NCI-H345 (cell line): ENCODE measurements at places on chromosomes 16 and 17.

- no peak for DNase-seq
Measured at GRCh38 chr16:81483970-81484595, 39.5 kb downstream of the CMIP start.

DNA sequence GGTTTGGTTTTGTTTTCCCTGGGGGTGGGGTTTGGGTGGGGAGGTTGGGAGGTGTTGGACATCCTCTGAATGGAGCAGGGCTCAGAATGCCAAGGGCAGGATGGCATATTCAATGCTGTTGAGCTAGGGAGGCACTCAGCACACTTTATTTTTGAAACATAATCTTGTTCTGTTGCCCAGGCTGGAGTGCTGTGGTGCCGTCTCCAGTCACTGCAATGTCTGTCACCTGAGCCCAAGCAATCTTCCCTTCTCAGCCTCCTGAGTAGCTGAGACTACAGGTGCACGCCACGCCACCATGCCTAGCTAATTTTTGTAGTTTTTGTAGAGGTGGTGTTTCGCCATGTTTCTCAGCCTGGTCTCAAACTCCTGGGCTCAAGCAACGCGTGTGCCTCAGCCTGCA, 186.1 kb downstream of the RPTOR start:
- DNase-seq = no peak

- DNase-seq = no peak
Measured at GRCh38 chr17:49746791-49747490, 17.0 kb downstream of the FAM117A start.

DNA sequence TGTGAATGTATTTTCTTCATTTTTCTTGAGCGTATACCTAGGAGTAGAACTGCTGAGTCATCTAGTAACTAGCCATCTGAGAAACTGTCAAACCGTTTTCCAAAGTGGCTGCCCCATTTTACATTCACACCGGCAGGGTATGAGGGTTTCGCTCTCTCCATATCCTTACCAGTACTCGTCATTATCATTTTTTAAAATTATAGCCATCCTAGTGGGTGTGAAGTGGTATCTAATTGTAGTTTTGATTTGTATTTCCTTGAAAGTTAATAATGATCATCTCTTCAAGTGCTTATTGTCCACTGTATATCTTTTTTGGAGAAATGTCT, 6.0 kb downstream of the RNF157 start:
- no peak for DNase-seq

GRCh38 chr17:74690409-74690825, 22.3 kb downstream of the CD300LF start:
- DNase-seq = no peak

- DNase-seq = no peak
Measured at GRCh38 chr17:18339933-18340332, 23.4 kb downstream of the SHMT1 start.

- DNase-seq = no peak
Measured at GRCh38 chr17:15981646-15982580, 17.6 kb downstream of the ZSWIM7 start.

DNA sequence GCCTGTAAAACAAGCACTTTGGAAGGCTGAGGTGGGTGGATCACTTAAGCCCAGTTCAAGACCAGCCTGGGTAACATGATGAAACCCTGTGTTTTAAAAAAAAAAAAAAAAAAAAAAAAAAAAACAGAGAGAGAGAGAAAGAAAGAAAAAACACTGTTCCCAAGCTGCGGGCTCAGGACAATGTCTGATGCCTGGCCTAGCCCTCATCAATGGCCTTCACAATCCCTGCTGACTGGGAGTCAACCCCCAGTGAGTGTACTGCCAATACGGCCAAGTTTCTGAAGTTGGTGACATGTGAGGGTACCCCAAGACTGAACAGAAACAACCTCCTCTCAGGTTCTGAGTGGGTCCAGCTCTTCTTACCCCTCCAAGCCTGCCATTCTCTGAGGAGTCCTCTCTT, 116.5 kb downstream of the ZNF778 start:
- DNase-seq = no peak

- no peak for DNase-seq
Measured at GRCh38 chr17:64160378-64160777, 30.4 kb upstream of the ERN1 start.

- no peak for DNase-seq
Measured at GRCh38 chr17:41048441-41048840, 1.3 kb upstream of the KRTAP2-1 start.

GRCh38 chr16:15055141-15056053, 477 bp downstream of the NTAN1 start:
- DNase-seq = peak; percentile 63

DNA sequence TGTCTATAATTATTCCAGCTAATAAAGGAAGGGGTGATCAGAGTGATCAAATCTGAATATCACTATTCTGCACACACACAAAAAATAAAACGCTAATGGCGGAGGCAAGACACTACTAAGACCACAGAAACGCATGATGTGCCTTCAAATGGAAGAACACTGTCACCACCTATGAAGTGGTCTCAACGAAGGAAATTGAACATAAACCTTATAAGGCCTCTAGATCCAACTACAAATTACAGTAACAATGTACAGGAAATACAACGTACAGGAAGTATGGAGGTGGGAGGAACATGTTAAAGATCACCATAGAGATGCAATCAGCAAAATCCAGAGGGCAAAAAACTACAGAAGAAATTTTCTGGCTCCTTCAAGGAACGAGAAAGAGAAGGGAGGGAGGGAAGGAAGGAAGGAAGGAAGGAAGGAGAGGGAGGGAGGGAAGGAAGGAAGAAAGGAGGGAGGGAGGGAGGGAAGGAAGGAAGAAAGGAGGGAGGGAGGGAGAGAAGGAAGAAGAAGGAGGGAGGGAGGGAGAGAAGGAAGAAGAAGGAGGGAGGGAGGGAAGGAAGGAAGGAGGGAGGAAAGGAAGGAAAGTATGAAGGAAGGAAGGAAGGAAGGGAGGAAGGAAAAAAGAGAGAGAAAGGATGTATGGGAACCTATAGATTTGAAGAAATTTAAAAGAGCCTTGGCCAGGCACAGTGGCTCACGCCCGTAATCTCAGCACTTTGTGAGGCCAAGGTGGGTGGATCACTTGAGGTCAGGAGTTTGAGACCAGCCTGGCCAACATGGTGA, 3.1 kb upstream of the SGCA start:
- no peak for DNase-seq

DNA sequence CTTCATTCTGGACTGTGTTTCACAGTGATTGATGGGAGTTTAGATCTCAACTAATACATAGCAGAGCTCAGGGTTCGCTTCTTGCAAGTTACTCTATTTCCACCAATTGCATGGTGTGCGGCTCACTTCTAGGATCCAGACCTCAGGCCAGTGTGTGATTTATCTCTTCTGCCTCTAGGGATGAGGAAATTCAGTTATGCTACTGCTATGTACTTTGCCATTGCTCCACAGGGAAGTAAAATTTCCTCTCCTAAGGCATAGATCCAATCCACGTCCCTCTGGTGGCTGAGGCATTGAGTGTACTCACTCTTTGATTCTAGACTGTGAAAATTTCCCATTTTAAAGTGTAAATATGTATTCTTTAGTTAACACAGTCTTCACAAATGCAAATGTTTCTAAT, 214.1 kb downstream of the HS3ST3B1 start:
- no peak for DNase-seq

- DNase-seq = no peak
Measured at GRCh38 chr17:44793885-44794842, 35.4 kb downstream of the ADAM11 start.

GRCh38 chr16:88798772-88799455, 4.7 kb upstream of the CDT1 start:
- no peak for DNase-seq

GRCh38 chr17:77214743-77215142, 74.0 kb downstream of the SEC14L1 start:
- DNase-seq = peak; percentile 20

GRCh38 chr17:43384476-43384862, 14.3 kb upstream of the ARL4D start:
- DNase-seq = no peak

DNA sequence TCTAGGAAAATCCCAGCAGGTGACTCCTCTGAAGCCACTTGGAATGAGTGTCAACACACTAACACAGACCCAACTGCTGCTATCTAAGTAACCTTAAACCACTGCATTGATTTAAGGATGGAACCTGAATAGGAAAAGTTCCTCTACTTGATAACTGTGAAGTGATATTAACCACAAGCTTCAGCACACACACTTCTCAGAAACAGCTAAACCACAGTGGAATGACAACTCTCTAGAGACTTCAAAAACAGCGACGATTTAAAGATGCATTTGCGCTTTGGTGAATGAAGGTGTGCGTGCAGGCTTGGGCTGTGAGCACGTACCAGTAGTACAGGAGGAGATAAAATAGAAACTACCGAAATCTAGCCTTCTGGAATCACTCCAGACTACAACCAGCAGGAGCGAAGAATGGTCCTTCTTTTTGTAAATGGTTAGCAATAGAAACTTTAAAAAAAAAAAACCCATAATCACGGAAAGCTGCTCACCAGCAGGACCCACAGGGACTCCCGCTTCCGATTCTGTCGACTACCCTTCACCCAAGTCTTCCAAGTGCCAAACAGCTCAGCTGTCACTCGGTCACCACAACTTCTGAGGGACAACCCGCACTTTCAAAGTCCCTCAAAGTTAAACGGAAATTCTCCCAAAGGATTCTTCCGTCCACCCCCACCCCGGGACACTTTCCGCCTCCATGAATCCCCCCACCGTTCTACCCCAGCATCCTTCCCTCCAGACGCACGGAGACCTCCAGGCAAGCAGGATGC, 137.7 kb upstream of the CORO6 start:
- DNase-seq = no peak

- DNase-seq = no peak
Measured at GRCh38 chr16:74216319-74216718, 80.3 kb upstream of the PSMD7 start.

DNA sequence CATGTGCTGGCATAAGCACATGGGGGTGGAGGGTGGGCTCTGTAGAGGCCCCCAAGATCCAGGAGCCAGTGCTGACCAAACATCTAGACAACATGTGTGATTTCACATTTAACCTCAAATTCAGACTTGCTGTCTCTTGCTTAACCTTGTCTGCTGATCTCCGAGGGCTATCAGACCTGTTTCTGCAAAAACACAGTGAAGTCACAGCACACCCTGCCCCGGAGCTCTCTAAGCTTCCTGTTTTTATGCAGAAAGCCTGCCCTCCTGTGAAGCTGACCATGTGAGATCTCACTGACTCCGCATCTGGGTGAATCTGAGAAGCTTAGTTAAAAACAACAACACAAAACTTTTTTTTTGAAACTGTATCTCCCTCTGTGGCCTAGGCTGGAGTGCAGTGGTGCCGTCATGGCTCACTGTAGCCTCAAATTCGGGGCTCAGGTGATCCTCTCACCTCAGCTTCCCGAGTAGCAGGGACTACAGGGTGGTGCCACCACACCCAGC, 6.6 kb upstream of the DPEP2 start:
- no peak for DNase-seq

DNA sequence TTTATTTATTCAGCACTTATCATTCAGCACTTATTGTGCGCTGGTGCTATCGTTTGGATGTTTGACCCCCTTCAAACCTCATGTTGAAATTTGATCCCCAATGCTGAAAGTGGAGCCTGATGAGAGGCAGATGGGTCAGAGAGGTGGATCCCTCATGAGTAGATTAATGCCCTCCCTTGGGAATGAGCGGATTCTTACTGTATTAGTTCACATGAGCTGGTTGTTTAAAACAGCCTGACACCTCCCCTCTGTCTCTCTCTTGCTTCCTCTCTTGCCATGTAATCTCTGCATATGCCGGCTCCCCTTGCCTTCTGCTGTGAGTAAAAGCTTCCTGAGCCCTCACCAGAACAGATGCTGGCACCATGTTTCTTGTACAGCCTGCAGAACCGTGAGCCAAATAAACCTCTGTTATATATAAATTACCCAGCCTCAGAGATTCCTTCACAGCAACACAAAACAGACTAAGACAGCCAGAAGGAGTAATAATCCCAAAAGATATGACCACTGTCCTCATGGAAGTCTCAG, 111.1 kb downstream of the CACNG3 start:
- no peak for DNase-seq

DNA sequence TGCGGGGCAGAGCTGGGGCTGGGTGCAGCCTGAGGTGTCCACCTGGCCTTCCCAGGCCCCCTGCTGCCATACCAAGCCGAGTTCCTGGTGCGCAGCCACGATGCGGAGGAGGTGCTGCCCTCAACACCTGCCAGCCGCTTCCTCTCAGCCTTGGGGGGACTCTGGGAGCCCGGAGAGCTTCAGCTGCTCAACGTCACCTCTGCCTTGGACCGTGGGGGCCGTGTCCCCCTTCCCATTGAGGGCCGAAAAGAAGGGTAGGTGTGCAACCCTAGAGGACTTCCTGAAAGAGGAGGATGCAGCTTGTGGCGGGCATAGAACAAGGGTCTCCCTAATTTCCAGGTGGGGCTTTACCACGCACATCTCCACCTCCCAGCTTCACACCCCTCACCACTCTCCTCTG, 2.5 kb downstream of the SGCA start:
- DNase-seq = no peak

- DNase-seq = no peak
Measured at GRCh38 chr17:65259281-65259680, 122.1 kb downstream of the RGS9 start.

DNA sequence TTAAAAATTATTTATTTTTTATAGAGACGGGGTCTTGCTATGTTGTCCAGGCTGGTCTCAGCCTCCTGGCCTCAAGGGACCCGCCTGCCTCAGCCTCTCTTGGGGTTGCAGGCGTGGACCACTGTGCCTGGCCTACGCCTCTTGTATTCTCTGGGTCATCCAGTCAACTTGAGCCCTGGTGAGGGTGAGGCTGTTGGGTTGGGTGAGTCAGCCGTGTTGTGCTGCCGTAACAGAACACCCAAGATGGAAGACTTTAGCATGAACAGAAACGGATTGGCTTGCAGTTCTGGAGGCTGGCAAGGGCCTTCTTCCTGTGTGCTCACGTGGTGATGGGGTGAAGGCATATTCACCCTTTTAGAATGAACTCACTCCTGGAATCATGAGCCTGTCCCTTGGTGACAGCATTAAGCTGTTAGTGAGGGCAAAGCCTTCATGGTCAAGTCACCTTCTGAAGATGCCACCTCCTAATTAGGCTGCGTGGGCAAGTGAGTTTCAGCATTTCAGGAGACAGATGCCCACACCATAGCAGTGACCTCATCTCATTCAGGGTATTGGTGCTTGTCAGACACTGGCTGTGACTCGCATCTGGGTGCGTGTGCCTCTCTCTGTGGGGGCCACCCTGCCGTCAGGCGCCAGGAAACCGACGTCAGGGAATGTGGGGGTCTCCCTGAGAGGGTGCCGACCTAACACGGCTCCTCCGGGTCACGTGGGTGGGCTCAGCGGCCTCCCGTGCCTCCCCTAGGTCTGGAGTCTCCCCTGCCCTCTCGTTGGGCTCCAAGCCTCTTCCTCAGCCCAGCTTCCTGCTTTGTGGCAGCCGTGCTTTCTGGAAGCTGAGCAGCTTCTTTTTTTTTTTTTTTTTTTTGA, 49.8 kb downstream of the WDR45B start:
- DNase-seq = no peak

DNA sequence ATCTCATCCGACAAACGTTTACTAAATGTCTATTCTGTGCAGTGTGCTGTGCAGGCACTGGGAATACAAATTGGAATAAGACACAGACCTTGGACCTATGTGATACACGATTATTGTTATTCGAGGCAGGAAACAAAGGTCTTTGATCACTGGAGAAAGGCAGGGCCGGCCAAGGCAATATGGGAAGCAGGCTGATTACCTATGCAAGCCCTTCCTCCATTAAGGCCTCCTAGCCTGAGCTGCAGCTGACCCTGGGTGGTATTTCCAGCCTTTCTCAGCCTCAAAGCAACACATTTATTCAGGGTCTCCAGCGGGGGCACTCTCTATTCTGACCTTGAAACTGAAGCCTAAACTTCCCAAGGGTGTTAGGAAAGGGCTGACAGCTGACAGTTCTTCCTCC, 13.4 kb downstream of the ST6GALNAC1 start:
- DNase-seq = no peak
